ENCODE measurements at places on chromosomes 7 and 10.

DNA sequence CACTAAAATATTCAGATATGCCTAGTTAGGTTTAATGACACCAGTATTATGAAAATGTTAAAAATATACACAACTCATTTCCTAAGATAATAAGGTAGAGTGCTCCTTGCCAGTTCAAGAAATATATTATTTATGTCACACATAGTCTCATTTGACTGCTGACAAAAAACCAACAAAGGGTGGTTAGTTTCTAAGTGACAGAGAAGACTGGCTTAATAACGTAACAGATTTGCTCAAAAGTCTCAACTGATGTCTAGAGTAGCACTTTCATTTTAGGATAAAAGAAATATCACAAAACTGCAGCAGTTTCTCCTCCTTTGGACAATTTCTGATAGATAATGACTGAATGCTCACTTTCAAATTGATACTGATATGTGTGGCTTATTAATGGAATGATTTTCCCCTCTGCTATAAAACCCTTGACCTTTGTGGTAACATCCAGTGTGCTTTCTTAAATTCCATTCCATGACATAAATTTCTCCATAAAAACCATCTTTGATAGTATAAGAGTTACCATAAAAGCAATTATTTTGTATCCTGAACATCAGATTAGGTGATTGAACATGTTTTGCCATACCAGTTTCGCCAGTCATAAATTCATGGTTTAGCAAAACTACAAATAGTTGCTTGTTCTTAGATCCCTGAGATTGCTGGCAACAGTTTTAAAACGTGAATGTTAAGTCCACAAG is 94.2 kb downstream of the NRBF2 start:
- no peak for DNase-seq

DNA sequence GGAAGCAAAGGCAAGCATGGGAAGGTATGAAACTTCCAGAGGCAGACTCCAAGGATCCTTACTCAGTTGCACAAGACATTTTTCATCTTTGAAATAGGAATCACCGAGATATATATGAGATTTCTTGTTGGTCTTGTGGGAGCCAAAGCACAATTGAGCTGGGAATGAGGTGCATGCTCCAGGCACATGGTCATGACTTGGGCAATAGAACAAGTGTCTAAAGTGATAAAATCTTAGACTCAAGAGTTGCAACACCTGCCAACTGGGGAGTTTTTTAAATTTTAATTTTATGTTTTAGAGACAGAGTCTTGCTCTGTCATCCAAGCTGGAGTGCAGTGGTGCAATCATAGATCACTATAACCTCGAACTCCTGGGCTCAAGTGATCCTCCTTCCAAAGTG is 169.5 kb upstream of the ADCY1 start:
- no peak for DNase-seq

- no peak for DNase-seq
Observed at GRCh38 chr7:144786522-144786921, 49.3 kb downstream of the TPK1 start.

DNA sequence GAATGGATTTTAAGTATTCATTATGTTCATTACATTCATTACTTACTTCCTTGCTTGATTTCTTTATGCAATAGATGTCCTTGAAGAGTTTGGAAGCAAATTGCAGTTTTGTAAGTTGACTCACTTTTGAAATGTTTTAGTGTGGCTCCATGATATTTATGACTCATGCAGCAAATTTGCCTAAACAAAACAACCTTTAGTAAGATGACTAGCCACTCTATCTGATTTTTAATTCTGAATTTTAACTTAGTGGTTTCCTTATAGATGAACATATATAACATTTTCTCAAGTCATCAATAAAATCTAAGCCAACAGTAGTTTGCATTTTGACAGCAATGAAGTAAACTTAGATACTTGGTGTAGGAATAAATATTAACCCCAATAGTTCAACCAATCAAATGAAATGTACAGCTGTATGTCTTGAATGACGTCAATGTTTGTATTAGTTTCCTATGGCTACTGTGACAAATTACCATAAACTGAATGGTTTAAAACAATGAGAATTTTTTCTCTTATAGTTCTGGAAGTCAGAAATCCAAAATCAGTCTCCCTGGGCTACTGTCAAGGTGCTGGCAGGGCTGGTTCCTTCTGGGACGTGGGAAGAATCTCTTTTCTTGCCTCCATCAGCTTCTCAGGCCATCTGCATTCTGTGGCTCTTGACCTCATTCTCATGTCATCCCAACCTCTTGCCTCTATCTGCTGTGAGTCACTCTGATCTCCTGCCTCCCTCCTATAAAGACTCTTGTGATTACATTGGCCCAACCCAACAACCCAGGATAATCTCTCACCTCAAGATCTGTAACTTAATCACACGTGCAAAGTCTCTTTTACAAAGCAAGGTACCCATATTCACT is 73.4 kb downstream of the AHR start:
- no peak for DNase-seq

DNA sequence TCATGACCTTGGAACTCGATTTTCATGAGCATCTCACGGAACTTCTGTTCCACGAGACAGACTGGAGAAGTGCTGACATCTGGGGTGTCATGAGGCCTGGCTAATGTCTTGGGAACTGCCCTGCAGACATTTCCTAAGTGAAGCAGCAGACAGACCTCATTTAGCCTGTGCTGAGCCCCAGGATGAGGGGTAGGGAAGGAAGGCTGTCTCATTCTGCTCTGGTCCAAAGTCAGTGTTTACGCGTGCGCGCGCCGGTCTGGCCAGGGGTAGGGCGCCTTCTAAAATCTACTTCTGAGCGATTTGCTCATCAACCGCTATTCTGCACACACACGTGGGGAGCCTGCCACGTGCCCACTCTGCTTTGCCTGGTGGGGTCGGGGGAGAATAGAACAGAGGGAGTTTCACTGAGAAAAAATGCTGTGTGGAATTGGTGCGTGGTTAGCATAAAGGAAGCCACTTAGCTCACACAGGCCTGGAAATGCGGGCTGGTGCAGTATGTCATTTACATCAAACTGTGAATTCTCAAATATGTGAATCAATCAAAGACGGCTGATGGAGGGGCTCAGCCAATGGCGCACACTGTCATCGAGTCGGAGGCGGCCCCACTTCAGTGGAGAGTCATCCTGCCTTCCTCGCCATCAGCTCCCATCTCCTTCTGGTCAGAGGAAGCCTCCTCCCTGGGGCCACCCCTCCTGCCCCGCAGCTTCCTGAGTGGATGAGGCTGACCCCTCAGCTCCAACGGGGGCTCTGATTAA is 335.1 kb downstream of the ADARB2 start:
- DNase-seq, result no peak

- no peak for DNase-seq
Observed at GRCh38 chr7:43703573-43703972, 25.8 kb downstream of the COA1 start.

DNA sequence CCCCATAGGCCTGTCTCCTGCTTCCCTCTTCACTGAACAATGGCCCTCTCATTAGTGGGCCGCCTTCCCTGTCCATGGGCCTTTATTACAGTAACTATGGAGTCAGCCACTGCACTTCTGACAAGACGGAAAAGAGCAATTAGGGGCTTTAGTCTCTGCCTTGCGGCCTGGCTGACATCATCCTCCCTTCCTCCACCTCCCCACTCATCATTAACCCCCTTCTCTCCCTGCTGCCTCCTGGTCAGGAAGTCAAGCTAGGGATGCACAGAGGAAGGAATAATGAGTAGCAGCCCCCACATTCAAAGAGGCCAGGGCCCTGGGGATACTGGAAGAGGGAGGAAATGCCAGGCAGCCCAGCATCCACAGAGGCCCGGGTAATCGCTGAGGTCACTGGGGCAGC is 101.6 kb upstream of the PLXNA4 start:
- no peak for DNase-seq

DNA sequence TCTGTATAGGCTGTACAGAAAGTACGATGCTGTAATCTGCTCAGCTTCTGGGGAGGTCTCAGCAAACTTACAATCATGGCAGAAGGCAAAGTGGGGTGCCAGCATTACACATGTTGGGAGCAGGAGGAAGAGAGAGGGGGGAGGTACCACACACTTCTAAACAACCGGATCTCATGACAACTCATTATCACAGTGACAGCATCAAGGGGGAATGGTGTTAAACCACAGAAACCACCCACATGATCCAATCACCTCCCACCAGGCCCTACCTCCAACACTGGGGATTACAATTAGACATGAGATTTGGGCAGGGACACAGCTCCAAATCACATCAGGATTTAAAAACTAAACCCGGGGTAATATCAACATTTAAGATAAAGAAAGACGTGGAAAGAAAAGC is 468.8 kb upstream of the AUTS2 start:
- DNase-seq, result no peak

DNA sequence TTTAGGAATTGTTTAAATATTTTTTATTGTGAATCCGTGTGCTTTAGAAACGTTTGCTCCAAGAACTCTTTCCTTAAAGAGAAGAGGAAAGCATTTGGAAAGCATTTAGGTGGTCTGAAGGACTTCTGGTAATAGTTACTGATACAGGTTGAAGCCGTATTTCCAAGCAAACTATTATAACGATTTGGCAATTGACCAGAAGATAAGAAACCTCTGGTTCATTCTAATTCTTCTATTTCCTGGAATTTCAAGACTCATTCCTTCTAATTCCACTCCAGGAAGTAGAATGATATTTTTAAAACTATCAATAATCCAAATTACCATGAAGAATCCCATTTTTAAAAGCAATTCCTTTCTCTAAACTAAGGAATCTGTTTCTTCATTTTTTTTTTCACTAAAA is 158.9 kb upstream of the AGR3 start:
- DNase-seq, result no peak

GRCh38 chr10:45420453-45421192 is 46.6 kb downstream of the ALOX5 start:
- peak; percentile 80 for DNase-seq

DNA sequence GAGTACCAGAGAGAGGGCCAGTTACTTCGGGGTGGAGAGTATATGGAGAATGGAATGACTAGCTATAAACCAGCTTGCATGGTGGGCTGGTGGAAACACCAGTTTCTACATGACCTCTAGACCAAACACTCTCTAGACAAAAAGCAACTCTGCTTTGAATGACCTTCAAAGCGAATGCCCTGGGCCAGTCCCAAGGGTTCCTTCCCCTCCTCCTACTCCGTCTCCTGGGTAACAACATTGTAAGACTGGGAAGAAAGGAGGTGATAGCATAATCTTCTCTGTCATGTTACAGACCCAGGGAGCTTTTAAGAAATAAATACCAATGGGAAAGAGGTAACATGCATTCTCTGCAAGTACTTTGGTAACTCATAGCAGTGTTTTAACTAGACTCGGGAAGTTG is 7.4 kb downstream of the HK1 start:
- DNase-seq, result no peak

- DNase-seq, result no peak
Observed at GRCh38 chr7:45662540-45663166, 88.5 kb downstream of the ADCY1 start.

- no peak for DNase-seq
Observed at GRCh38 chr7:45689011-45689796, 115.0 kb downstream of the ADCY1 start.

- DNase-seq, result no peak
Observed at GRCh38 chr10:109348324-109348723, 575.0 kb downstream of the XPNPEP1 start.

DNA sequence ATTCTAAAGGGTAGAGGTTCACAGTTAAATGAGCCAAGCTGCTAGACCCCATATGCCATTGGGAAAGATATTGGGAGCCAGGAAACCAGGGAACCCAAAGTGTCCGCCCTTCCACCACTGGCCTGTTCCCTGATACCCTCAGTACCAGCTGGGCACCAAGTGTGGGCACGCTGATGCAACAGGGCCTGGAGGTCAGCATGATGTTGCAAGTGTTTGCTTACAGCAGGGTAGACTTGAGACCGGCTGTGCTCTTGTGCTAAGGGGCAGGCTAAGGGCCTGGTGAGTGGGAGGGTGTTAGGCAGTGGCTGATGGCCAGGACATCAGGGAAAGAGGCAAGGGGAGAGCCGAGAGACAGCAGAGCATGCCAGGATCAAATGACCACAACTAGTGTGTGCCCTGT is 21.0 kb upstream of the MYL7 start:
- DNase-seq, result no peak

GRCh38 chr10:31771331-31771831 is 157.2 kb downstream of the ARHGAP12 start:
- DNase-seq, result no peak

- no peak for DNase-seq
Observed at GRCh38 chr7:117169907-117170306, 153.0 kb downstream of the WNT2 start.

GRCh38 chr10:93495654-93496321 is 624 bp upstream of the CEP55 start:
- DNase-seq, result no peak

DNA sequence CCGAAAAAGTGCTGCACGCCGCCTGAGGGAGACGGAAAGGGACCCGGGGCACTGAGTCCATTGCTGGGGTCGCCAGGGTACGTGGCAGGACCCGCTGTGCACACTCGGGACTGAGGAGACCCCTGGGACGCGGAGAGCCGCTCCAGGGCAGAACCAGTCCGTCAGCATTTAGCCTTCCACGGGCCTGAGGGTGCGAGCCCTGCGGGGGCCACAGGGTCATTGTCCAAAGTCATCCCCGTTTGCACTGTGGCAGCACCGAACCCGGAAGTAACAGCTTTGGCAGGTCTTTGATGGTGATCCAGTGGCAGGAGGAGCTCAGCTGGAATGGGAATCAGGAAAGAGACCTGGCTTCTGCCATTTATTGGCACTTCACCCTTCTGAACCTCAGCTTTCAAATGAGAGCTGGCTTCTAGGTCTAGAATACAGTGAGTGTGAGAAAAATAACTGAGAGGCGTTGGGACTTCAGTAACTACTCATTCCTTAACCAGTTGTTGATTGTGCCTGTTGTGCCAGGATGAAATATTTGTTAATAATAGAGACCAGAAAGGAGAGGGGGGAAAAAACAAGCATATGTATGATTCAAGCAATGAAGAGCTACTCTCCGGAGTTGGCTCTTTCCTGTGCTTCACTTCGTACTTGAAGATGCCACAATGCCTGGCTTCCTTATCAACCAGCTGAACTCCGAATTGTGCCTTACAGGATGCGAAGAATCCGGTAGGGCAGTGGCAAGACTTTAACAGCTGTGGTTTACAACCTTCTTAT is 811 bp upstream of the ARHGAP12 start:
- peak; percentile 72 for DNase-seq

DNA sequence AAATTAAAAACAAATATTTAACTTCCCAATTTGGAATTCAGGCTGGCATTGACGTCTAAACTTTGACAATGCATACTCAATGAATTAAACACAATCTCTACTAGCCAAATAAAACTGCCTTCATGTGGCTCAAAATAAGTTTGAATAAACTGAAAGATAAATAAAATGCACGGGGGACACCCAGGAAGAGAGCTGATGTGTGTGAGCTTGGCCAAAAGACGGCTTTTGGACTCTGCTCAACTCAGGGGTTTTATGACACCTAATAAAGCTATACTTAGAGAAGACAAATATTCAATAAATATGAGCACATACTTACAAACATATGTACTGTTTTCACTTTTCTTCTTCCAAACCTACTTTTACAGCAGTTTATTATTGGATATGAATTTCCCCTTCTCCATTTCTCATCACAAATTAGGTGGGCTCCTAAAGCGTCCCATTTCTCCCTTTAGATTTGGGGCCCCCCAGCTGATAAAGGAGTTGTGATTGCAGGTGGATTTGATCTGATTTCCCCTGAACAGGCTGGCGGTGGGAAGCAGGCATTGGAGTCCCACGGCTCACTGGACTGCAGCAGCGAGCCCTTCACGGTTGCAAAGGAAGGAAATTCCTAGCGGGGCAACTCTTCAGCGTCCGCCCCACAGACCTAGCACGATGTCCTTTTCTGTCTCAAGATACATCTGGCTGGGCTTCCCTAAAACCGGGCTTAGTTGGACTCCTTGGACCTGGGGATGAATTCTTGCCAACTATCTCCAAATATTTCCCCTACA is 79.6 kb downstream of the INSIG1 start:
- no peak for DNase-seq

GRCh38 chr7:151166629-151167196 is 781 bp downstream of the GBX1 start:
- DNase-seq, result no peak

Data from left hindlimb (tissue), 1 donor.